ENCODE measurements at places on chromosomes 7 and 10. TPM values are rescaled to one million over a fixed set of nuclear protein-coding genes. Genes with fewer than 3 reads are reported as not detected.

RNF148 gene
- 25.6 TPM for total RNA-seq

DNA sequence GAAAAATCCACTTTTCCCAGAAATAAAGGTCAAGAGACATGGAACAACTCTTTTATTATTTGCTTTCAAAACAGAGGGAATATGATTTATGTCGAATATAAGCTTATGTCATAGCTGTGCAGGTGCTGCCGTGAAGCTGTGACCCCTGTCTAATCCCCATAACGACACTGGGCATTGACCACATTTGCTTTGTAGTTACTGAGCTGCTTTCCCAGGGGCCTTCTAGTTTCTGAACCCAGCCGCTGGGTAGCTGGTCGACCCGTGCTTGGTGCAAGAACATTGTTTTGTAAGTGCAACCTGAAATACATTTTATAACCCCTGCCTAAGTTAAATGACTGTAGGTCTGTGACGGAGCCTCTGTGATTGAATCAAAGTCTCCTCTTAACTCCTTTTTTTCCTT, 144.9 kb upstream of the HDAC9 start:
- no peak overlapping the region for H3K27ac ChIP-seq
- H3K27me3 ChIP-seq = no peaks in the 10 kb centered on the region
- no peak for DNase-seq

- no peak for DNase-seq
These were observed 69.6 kb upstream of the HDAC9 start for GRCh38 chr7:18425838-18426445.

GRCh38 chr7:151384776-151385625, 24.8 kb downstream of the WDR86 start:
- DNase-seq = no peak
- H3K4me3 ChIP-seq = no peak overlapping the region
- H3K27me3 ChIP-seq = no peaks in the 10 kb centered on the region
- no peaks in the 10 kb centered on the region for H3K36me3 ChIP-seq
- peaks cover 22% of the 10 kb centered on the region for H3K4me1 ChIP-seq

CNPY1 gene
- 0.47 TPM for total RNA-seq

DNA sequence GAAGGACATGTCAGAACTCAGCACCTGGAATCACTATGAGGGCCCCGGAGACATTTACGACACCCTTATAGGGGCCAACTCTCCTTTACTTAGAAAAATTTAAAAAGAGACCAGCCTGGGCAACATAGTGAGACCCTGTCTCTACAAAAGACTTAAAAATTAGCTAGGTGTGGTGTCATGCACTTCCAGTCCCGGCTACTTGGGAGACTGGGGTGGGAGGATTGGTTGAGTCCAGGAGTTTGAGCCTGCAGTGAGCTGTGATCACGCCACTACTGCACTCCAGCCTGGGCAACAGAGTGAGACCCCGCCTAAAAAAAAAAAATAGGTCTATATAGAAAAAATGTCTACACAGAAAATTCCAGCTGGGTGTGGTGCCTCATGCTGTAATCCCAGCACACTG, 7.5 kb upstream of the CYTH3 start:
- no peaks in the 10 kb centered on the region for H3K4me1 ChIP-seq
- H3K4me3 ChIP-seq = no peak overlapping the region
- no peak for DNase-seq
- H3K27ac ChIP-seq = no peak overlapping the region
- no peaks in the 10 kb centered on the region for H3K36me3 ChIP-seq

DNA sequence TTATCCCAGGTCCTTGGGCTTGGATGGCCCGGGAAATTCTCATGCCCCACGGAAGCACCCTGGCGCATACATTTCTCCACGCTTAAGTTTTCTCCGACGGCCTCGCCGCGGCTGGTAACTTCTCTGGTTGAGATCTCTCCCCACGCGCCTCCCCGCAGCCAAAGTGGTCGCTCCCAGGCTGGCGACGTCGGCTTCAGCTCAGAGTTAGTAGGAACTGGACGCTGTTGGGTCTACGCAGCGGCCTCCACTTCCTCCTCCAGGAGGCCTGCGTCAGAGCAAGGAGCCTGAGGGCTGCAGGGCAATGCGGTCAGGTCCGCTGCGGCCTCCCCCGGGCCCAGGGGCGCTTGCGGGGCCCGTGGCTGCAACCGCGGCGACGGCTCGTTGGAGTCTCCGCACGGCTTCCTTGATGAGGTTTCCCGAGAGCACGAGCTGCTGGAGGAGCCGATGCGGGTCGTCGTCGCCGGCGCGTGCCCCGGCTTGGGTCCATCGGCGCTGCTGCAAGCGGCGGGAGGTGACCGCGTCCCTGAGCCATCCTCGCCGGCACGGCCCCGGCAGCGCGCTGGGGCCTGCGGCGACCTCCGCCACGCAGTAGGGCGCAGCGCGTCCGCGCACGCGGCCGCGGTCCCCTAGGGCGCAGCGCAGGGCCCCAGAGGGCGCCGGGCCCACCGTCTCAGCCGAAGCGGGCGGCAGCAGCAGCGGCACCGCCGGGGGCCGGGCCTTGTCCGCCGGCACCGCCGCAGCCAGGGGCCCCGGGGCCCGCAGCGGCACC, 744 bp downstream of the FRAT2 start:
- H3K27me3 ChIP-seq = no peaks in the 10 kb centered on the region
- peak overlapping the region; percentile 64 for H3K27ac ChIP-seq
- no peaks in the 10 kb centered on the region for H3K36me3 ChIP-seq
- H3K4me3 ChIP-seq = peak overlapping the region; percentile 77

CRHR2 gene
- 0.50 TPM for total RNA-seq

DNA sequence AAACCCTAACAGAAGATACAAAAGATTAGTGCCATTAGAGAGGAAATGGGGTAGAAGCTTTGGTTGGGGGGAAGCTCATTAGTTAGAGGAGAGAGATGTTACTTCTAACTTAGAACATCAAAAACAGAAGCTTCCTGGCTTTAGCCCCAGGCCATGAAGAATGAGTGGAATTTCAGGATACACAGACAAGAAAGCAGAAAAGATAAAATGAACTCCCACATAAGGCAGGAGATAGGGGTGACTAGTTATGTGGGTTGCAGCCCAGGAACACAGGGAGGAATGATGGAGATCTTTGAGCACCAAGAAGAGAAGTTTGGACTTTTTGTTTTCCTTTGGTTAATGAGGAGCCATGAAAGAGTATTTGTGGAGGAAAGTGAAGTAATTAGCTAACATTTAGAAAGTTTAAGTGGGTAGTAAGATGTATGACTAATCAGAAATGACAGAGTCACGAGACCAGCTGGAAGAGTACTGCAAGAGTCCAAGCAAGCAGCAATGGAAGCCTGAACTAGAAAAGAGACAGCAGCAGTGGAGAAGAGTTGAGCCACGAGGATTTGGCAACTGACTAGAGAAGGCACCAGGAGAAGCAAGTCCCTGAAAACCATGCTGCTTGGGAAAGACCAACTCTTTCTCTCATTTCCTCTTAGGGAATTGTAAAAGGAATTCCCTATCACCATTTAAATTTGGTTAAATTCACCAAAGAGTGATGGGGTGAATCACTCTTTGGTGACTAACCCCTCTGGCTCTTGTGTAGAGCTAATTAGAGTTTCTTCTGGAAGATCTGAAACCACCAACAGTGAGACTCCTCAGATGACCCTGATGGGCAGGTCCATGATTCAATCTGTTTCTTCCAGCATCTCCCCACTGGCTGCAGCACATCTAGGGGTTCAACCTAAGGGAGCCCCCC, 131.9 kb downstream of the KCNMA1 start:
- no peak for DNase-seq
- H3K4me3 ChIP-seq = no peak overlapping the region
- no peaks in the 10 kb centered on the region for H3K27me3 ChIP-seq
- H3K4me1 ChIP-seq = no peaks in the 10 kb centered on the region
- no peak overlapping the region for H3K27ac ChIP-seq

GDF2 gene
- total RNA-seq = 0.39 TPM

- H3K4me3 ChIP-seq = peak within 1 kb of the TSS; percentile 4
- peak; percentile 67 for DNase-seq
- no peak within 1 kb of the TSS for H3K27ac ChIP-seq
- H3K36me3 ChIP-seq = no peaks in the 10 kb centered on the region
- H3K4me1 ChIP-seq = no peaks in the 10 kb centered on the region
These were observed at the start of gene C10orf53 for GRCh38 chr10:49679480-49679893. C10orf53 (plus strand) TSS chr10:49679651; CDS start chr10:49679698, 47 bp downstream.

- peak; percentile 27 for DNase-seq
- H3K36me3 ChIP-seq = no peaks in the 10 kb centered on the region
- no peak overlapping the region for H3K27ac ChIP-seq
- no peaks in the 10 kb centered on the region for H3K27me3 ChIP-seq
- H3K4me1 ChIP-seq = no peaks in the 10 kb centered on the region
- no peak overlapping the region for H3K4me3 ChIP-seq
These were observed 109.7 kb downstream of the RAMP3 start for GRCh38 chr7:45267262-45267661.

DNA sequence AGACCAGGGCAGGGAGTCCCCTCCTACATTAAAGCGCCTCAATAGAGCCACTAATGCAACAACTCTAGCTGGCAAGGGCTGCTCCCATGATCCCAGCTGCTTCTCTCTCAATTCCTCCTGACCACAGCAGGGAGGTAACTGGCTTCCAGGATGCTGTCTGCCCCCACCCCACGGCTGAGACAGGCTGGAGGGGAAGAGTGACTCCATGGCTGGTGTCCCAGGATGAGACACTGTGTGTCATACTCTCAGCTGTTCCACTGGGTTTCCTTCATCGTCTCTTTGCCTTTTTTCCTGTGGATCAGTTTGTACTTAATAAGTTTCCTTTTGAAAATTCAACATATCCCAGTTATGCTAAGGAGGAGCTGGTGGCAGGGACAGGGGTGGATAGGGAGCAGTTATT, 27.7 kb upstream of the MYH16 start:
- H3K4me1 ChIP-seq = no peaks in the 10 kb centered on the region
- no peak overlapping the region for H3K27ac ChIP-seq
- no peak for DNase-seq
- H3K36me3 ChIP-seq = no peaks in the 10 kb centered on the region
- no peaks in the 10 kb centered on the region for H3K27me3 ChIP-seq

SSC4D gene
- 2.3 TPM for total RNA-seq

DNAJC30 gene
- 25.0 TPM for total RNA-seq

DNA sequence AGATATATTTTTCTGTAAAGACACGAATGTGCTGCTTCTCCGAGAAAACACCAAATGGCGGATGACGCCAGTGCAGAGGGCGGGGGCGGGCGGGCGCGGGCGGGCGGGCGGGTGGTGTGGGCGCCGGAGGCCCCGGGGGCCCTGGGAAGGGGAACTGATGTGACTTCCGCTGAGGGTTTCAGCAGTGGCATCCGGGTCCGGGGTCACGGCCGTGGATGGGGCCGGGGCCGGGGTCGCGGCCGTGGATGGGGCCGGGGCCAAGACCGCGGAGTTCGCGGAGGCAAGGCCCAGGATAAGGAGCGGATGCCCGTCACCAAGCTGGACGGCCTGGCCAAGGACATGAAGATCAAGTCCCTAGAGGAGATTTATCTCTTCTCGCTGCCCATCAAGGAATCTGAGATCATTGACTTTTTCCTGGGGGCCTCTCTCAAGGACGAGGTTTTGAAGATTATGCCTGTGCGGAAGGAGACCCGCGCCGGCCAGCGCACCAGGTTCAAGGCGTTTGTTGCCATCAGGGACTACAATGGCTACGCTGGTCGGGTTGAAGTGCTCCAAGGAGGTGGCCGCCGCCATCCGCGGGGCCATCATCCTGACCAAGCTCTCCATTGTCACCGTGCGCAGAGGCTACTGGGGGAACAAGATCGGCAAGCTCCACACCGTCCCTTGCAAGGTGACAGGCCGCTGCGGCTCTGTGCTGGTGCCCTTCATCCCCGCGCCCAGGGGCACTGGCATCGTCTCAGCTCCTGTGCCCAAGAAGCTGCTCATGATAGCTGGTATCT, 20.3 kb upstream of the IGF2BP3 start:
- peak; percentile 69 for DNase-seq
- no peaks in the 10 kb centered on the region for H3K27me3 ChIP-seq
- peak overlapping the region; percentile 66 for H3K4me3 ChIP-seq
- H3K27ac ChIP-seq = peak overlapping the region; percentile 50
- peaks cover 6% of the 10 kb centered on the region for H3K4me1 ChIP-seq
- H3K36me3 ChIP-seq = no peaks in the 10 kb centered on the region

- H3K4me1 ChIP-seq = peaks cover 5% of the 10 kb centered on the region
- no peak overlapping the region for H3K27ac ChIP-seq
- H3K36me3 ChIP-seq = no peaks in the 10 kb centered on the region
- H3K27me3 ChIP-seq = no peaks in the 10 kb centered on the region
- no peak overlapping the region for H3K4me3 ChIP-seq
- DNase-seq = no peak
These were observed 49.0 kb upstream of the TNRC18 start for GRCh38 chr7:5472432-5473315.

- H3K4me1 ChIP-seq = no peaks in the 10 kb centered on the region
- no peaks in the 10 kb centered on the region for H3K36me3 ChIP-seq
- no peak for DNase-seq
- H3K27ac ChIP-seq = no peak overlapping the region
- H3K27me3 ChIP-seq = no peaks in the 10 kb centered on the region
- H3K4me3 ChIP-seq = no peak overlapping the region
These were observed 14.2 kb upstream of the ZNF735 start for GRCh38 chr7:64192775-64193174.

ADRA2A gene
- 6.9 TPM for total RNA-seq

- no peak overlapping the region for H3K27ac ChIP-seq
- DNase-seq = no peak
- no peaks in the 10 kb centered on the region for H3K27me3 ChIP-seq
- H3K4me1 ChIP-seq = peaks cover 6% of the 10 kb centered on the region
- H3K36me3 ChIP-seq = no peaks in the 10 kb centered on the region
- H3K4me3 ChIP-seq = no peak overlapping the region
These were observed 49.3 kb downstream of the GPR141 start for GRCh38 chr7:37732888-37733287.

- no peak overlapping the region for H3K27ac ChIP-seq
- no peaks in the 10 kb centered on the region for H3K36me3 ChIP-seq
- no peak overlapping the region for H3K4me3 ChIP-seq
- DNase-seq = no peak
- H3K4me1 ChIP-seq = no peaks in the 10 kb centered on the region
These were observed 218.2 kb upstream of the AOAH start for GRCh38 chr7:36942541-36942940.

GRCh38 chr7:343227-343822, 53.4 kb downstream of the FOXL3 start:
- H3K27ac ChIP-seq = no peak overlapping the region
- H3K36me3 ChIP-seq = no peaks in the 10 kb centered on the region
- H3K4me3 ChIP-seq = no peak overlapping the region
- no peak for DNase-seq
- H3K4me1 ChIP-seq = no peaks in the 10 kb centered on the region

VAX1 gene
- total RNA-seq = 0.71 TPM

- H3K36me3 ChIP-seq = no peaks in the 10 kb centered on the region
- no peak overlapping the region for H3K4me3 ChIP-seq
- no peaks in the 10 kb centered on the region for H3K4me1 ChIP-seq
- no peak for DNase-seq
- no peaks in the 10 kb centered on the region for H3K27me3 ChIP-seq
- no peak overlapping the region for H3K27ac ChIP-seq
These were observed 132.6 kb downstream of the INSYN2A start for GRCh38 chr10:127063762-127064161.

GRCh38 chr7:43727494-43727893, 1.8 kb downstream of the COA1 start:
- H3K4me3 ChIP-seq = no peak overlapping the region
- DNase-seq = no peak
- H3K4me1 ChIP-seq = peaks cover 5% of the 10 kb centered on the region
- H3K27ac ChIP-seq = no peak overlapping the region
- H3K27me3 ChIP-seq = no peaks in the 10 kb centered on the region

ACSM6 gene
- not detected for total RNA-seq

OR13A1 gene
- total RNA-seq = 0.79 TPM

GRCh38 chr10:546971-547590, 142.4 kb downstream of the DIP2C start:
- peaks cover 5% of the 10 kb centered on the region for H3K4me1 ChIP-seq
- DNase-seq = no peak
- no peaks in the 10 kb centered on the region for H3K27me3 ChIP-seq
- H3K36me3 ChIP-seq = no peaks in the 10 kb centered on the region
